ENCODE measurements at places on chromosomes 3 and 15.

DNA sequence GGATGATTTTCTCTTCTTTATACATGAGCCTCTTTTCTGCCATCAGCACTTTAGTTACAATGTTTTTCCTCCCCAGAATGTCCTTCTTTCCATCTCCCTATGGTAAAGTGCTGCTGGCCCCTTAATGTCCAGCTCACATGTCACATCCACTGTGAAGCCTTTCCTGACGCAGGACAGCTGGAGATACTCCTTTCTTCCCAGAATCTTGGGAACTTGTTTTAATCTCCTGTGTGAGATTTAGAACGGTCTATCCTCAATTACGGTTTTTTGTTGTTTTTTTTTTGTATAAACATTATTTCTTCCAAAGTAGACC is 147.7 kb upstream of the TSC22D2 start:
- no peak for DNase-seq

- DNase-seq: no peak
These were observed 85.1 kb downstream of the ZBTB20 start for GRCh38 chr3:115062009-115062408.

DNA sequence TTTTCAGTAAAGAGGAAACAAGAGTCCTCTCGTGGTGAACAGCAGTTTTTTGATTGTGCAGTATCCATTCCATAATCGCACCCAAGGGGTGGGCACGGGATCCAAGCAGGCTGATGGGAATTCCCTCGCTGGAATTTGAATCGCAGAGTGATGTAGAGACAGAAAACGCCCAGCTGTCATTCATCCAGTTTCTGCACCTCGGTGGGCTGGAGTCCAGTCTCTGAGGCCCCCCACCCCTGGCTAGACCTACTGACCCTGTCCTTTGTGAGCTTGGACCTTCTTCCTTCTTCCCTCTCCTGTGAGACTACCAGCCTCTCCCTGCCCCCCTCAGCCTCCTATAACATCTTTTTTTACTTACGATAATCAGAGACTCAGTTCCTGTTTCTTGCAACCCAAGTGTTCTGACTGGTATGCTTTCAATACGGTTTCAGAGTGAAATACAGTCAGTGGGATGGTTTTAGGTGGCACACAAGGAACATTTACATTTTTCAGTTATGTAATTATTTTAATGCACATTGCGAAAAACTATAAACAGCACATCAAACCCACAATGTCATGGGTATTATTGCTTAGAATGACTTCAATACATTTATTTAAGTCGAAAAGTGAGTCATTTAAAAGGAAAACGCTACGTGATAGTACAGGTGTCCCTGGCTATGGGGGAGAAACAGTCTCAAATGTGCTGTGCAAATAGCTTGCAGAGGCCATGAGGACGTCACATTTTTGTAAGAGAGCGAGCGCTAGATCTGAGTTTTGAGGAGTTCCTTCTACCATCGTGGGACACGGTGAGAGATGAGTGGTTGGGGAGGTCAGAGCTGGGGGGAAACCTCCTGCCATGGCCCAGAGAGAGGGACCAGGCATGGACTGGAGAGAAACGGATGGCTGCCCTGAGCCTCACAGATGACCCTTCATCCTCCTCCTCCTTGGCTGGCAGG is 37.5 kb upstream of the CHST2 start:
- DNase-seq: no peak

- no peak for DNase-seq
These were observed 61.3 kb upstream of the PRR23E start for GRCh38 chr3:127131424-127132170.

- DNase-seq: no peak
These were observed 266 bp upstream of the ZBTB47 start for GRCh38 chr3:42653303-42653559.

DNA sequence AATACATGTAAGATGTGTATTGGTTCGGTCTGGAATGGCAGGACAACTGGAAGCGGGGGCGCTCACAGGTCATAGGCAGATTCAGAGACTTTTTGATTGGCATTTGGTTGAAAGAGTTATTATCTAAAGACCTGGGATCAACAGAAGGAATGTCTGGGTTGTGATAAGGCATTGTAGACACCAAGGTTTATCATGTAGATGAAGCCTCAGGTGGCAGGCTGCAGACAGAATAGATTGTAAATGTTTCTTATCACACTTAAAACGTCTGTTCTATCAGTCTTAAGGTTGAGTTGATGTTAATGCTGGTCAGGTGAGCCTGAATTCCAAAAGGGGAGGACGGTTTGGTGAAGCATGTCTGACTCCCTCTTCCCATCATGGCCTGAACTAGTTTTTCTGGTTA is 295.9 kb upstream of the PROK2 start:
- DNase-seq: no peak

DNA sequence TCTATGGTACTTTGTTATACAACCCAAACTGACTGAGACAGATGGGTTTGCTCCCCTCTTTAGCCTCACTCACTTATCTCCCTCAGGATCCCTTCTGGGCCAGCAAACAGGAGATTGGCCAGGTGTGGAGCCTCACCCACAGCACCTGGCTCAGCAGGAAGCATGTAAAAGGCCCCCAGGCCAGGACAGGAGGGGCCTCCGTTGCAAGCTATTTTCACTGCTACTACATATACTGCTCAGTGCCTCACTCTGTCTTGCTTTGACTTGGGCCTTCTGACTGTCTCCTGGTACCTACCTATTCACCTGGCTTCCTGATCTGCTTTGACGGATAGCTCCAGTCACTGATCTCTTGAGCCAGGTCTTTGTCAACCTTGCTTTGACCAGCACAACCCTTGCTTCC is 20.4 kb upstream of the TPM1 start:
- no peak for DNase-seq

DNA sequence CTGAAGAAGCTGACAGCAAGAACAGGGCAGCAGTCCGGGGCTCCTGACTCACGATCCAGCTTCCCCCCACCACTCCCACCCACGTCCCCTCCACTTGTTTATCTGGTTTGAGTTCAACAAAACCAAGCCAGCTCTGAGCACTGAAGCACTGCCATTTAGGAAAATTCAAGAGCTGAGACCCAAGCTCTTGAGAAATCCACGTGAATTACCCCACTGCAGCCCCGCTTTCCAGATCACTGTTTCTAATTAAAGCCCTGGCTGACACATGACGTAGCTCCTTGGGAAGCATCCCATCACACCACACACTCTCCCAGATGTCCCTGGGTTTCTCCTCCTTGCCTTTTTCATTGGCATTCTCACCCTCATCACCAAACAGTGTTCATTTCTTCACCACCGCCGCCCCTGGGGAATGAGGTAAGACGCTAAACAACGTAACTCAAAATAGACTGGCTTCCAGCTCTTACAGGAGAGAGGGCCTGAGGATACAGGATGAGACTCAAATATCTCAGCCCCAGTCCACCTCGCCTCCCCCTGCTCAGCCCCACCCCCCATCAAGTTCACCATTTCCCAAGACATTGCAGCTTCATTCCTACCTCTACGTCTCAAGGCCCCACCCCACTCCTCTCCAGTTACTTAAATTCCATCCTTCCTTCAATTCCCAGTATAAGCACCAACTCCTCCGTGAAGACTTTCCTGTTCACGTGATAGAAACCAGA is 95.4 kb downstream of the SRGAP3 start:
- peak; percentile 46 for DNase-seq

DNA sequence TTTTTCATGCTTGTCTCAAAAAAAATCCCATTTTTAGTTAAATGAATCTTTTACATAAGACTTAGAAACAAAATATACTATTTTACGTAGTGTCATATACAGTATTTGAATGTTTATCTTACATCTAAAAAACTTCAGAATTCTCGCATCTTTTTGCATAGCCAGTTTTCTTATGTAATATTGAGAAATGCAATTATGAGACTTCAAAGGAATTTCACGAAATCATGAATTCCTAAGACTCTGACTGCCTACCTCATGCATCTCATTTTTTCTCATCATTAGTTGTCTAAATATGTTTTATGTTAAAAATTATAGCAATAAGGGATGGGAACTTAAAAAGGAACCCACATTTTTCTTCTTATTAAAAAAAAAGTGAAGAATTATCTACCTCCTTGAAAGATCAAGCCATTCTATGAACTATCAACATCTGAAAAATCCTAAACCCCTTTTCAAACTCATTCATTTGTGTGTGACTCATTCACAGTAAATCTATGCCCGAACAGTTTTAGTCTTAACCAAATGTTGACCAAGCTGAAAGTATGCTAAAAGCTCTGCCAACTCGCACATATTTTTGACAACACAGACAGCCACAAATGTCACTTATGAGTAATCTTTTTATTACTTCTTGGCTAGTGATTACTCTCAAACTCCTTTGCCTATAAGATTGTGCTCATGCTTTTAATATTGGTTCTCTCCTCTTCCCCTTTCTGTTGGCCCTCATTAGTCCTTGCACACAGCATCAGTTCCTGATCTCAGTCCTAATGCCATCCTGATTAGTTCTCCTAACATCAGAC is 115.9 kb downstream of the DCLK3 start:
- DNase-seq: peak; percentile 95

GRCh38 chr15:61624950-61625349 is 395.8 kb upstream of the RORA start:
- no peak for DNase-seq

DNA sequence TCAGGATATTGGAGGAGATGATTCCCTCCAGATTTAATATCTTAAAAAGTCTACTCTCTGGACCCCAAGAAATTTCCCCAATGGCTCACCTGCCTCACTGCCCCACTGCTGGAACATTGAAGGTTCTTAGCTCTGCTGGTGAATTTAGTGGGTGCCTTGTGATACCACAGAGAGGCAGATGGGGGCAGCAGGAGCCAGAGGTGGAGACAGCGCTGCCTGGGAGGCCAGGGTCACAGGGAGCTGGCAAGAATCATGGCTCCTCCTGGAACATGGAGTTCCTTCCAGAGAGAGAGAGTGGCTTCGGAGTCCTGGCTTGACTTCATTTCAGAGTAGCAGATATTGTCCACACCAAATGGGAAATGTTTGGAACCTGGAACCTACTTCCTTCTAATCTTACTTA is 263.5 kb upstream of the CFAP20DC start:
- DNase-seq: no peak

- peak; percentile 35 for DNase-seq
These were observed 2.9 kb downstream of the TNFSF10 start for GRCh38 chr3:172520301-172520831.

DNA sequence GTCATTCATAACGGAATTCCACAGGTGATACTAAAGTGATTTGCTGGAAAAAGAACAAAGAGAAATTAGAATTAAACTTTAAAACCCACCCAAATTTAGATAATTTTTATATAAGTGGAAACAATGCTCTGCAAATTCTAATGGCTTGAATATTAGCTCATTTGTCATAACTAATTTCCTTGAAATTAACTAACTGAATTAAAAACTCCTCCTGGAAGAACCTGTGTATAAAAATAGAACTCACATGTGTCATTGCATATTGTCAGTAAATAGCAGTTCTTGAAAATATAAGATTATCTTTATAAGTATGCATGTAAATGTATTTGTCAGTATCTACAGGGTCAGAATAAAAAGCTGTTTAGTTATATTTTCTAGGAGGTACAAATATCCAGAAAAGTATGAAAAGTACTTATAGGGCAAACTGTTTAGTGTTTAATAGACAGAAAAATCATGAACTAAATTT is 16.3 kb downstream of the ZIC1 start:
- DNase-seq: no peak

DNA sequence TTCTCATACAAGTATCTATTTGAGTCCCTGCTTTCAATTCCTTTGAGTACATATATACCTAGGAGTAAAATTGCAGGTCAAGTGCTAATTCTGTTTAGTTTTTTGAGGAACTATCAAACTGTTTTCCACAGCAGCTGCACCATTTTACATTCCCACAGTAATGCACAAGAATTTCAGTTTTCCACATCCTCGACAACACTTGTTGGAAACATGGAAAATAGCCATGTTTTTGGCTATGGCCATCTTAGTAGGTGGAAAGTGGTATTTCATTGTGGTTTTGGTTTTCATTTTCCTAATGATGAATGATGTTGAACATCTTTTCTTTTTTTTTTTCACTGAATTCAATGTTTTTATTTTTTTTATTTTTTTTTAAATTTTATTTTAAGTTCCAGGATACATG is 44.4 kb upstream of the TNFAIP8L3 start:
- no peak for DNase-seq

GRCh38 chr3:28860307-28860706 is 420.6 kb upstream of the RBMS3 start:
- no peak for DNase-seq

GRCh38 chr3:14235003-14235911 is 56.6 kb downstream of the LSM3 start:
- DNase-seq: no peak

GRCh38 chr15:52082197-52083036 is 30.2 kb downstream of the BCL2L10 start:
- no peak for DNase-seq

DNA sequence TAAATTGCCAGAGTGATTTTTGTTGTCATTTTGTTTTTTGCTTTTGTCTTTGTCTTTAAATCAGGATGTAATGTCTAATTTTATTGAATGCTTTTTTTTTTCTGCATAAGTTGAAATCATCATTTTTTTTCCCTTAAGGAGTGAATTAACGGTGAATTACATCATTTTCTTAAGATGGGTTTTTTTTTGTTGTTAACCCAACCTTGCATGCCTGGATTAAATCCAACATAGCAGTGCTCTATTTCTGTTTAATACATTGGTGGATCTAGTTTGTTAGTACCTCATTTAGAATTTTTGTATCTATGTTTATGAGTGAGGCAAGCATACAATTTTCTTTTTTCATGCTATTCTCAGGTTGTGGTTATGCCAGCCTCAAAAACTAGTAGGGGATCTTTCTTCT is 186.4 kb upstream of the TMC3 start:
- no peak for DNase-seq

DNA sequence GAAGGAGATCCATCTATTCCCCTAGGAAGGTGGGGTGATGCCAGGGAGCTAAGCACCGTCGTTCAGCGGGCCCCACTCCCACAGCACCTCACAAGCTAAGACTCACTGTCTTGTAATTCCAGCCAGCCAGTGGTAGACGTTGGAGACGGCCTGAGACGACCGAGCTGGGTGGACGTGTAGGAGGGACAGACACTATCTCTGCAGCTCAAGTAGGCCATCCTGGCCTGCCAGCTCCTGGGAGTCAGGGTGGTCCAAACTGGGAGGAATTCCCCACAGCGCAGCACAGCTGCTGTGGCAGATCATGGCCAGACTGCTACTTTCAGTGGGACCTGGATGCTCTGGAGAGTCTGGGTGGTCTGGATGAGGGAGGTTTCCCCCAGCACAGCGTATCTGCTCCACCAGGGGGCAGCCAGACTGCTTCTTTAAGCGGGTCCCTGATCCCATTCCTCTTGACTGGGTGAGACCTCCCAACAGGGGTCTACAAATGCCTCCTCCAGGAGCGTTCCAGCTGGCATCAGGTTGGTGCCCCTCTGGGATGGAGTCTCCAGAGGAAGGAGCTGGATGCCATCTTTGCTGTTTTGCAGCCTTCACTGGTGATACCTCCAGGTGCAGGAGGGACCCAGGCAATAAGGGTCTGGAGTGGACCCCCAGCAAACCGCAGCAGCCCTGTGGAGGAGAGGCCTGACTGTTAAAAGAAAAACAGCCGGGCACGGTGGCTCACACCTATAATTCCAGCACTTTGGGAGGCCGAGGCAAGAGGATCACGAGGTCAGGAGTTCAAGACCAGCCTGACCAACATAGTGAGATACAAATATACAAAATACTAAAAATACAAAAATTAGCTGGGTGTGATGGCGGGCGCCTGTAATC is 27.6 kb downstream of the GNB5 start:
- no peak for DNase-seq

Measured in GM04504 (cell line).